ENCODE measurements at places on chromosomes 2 and 18.

GRCh38 chr2:196592911-196593881 is 46.3 kb upstream of the CCDC150 start:
- peak; percentile 49 for DNase-seq

- no peak for DNase-seq
Observed at GRCh38 chr2:97733341-97734035, 20.1 kb downstream of the ZAP70 start.

GRCh38 chr2:69638630-69639029 is 4.9 kb downstream of the AAK1 start:
- no peak for DNase-seq

- DNase-seq = no peak
Observed at GRCh38 chr2:40416486-40416885, 35.4 kb downstream of the SLC8A1 start.

- no peak for DNase-seq
Observed at GRCh38 chr2:140589273-140589672, 1541.5 kb downstream of the LRP1B start.

GRCh38 chr2:62150597-62151305 is 45.2 kb upstream of the B3GNT2 start:
- no peak for DNase-seq

GRCh38 chr2:88711897-88712296 is 20.4 kb downstream of the RPIA start:
- DNase-seq = no peak

DNA sequence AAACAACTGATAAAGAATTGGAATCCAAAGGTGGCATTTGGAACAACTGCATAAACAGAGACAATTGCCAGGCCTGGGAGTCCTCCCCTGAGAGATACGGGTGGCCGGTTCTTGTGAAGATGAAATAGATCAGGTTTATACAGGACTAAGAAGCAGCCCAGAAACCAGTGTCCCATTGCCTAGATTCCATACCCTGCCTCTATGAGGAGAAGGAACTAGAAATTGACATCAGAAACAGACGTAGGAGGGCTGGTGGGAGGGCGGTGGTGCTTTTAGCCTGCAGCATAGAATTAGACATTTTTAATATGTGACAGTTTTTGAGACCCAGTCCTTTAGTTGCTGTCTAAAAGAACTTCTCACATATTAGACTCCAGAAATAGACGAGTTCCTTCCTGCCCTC is 11.8 kb upstream of the SH3BP4 start:
- no peak for DNase-seq

DNA sequence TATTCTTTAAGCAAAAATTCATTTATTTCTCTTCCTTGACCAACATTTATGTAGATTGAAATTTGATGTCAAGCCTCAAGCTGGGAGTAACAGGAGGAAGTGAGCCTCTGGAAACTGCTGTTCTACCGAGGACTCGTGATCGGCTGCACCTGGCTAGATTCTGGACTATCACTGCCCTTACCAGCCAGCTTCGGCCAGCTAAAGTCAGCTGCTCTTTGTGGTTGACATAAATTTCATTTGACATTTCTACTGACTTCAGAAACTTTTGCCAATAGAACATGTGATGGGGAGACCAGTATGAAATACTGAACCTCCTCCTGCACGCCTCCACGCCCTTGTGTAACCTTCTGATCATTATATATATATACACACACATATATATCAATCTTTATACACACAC is 74.2 kb upstream of the RGPD5 start:
- no peak for DNase-seq

GRCh38 chr2:215110918-215111317 is 27.5 kb downstream of the ABCA12 start:
- no peak for DNase-seq
